ENCODE measurements at places on chromosomes 1 and 21. TPM values are rescaled to one million over a fixed set of nuclear protein-coding genes. Genes with fewer than 3 reads are reported as not detected.

Gene ADGRL2
- total RNA-seq: 9.2 TPM

Gene CFHR4
- total RNA-seq: not detected

Gene AQP10
- not detected for total RNA-seq

Gene UBXN10
- 0.72 TPM for total RNA-seq

Gene TTC24
- not detected for total RNA-seq

Gene TNNT2
- 0.74 TPM for total RNA-seq

Gene ETV3L
- not detected for total RNA-seq

Gene CFHR2
- 0.25 TPM for total RNA-seq

Gene IQCC
- total RNA-seq: 1.3 TPM

Gene CHRM3
- 31.8 TPM for total RNA-seq

Gene SLC30A10
- not detected for total RNA-seq
